ENCODE measurements at places on chromosomes 11 and 22.

DNA sequence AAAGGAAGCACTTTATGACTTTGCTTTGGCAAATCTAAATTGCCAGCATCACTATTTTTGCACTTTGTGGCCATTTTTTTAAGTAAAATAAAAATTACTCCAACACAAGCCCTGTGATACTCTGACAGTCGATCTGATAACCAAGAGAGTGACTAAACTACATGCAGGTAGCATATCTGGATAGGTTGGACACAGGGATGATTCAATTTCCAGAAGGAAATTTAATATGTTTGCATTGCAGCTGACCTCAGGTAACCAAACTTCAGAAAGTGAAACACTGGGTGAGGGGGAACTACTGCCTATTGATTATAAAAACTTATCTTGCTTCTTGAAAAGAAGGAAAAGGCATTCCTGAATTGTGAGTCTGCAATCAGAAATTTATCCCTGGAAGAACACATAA is 13.9 kb downstream of the OR5B3 start:
- no peak for DNase-seq

GRCh38 chr22:26172389-26172990 is 3.2 kb downstream of the SEZ6L start:
- no peak for DNase-seq

GRCh38 chr11:64684357-64684756 is 38.6 kb downstream of the NRXN2 start:
- DNase-seq: no peak

GRCh38 chr11:112583261-112583893 is 322.7 kb upstream of the PLET1 start:
- no peak for DNase-seq

- DNase-seq: no peak
Observed at GRCh38 chr11:18000760-18001159, 12.1 kb downstream of the SERGEF start.

- DNase-seq: no peak
Observed at GRCh38 chr22:32476281-32477195, 1.9 kb downstream of the FBXO7 start.

DNA sequence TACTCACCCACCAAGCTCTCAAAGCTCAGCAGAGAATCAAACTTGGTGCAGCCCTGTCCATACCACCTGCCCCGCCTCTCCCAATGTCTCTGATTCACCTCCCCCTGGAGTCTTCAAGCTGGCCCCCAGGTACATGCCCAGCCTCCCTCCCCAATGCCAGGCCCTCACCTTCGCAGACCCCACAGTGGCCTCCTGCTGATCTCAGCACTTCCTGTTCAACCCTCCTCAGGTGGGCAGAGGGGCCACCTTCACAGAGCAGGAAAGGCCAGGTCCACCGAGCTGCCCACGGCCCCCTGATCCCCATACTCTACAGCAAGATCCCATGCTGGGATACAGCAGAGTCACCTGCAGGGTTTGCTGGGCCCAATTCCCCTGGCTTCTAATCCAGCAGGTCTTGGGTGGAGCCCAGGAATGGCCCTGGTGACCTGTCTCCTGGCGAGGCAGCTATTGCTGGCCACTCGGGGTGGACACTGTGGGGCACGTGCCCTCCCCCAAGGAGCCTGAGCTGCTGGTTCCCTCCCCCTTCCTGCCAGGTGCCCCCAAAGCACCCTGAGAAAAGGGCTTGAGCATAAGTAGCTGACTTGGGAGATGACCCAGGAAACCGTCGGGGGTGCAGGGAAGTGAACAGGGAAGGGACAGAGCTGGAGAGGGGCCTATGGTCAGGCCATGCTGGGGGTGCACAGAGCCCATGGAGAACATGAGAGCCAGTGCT is 150.7 kb downstream of the BRD1 start:
- no peak for DNase-seq

DNA sequence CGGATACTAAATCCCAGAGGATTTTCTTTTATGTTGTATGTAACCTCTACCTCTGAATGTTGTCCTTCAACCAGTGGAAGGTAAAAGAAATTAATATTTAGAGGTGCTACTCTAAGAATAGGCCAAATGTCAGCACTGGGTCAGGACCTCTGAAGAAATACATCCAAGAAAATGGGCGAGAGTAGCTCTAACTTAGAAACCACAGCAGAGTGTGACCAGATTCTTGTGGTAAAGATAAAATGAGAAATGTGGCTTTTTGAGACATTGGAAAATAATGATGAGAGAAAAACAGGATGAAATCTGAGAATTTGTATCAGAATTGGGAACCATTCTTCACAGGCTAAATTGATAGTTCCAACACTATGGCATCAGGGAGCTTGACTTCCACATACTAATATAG is 63.5 kb downstream of the CSTPP1 start:
- no peak for DNase-seq

GRCh38 chr11:86790867-86791849 is 9.2 kb upstream of the PRSS23 start:
- DNase-seq: no peak

- DNase-seq: no peak
Observed at GRCh38 chr11:14310679-14311078, 48.3 kb downstream of the RRAS2 start.

All from stimulated activated CD8-positive, alpha-beta memory T cell treated with anti-CD3 and anti-CD28 coated beads, Interleukin-2, amount 100 ng/mL, for 1 hour (primary cell).